Activated CD4-positive, alpha-beta T cell treated with anti-CD3 and anti-CD28 coated beads, Interleukin-2, amount 50 U/mL, for 1 hour (primary cell): ENCODE measurements at places on chromosomes 5 and 9.
A peak's percentile ranks its signal among the peaks of the same experiment; 100 is the strongest.

GRCh38 chr9:109212768-109213167, 45.7 kb upstream of the FRRS1L start:
- DNase-seq: no peak

GRCh38 chr5:64754066-64754465, 14.4 kb downstream of the SREK1IP1 start:
- no peak for DNase-seq

- DNase-seq: no peak
Observed at GRCh38 chr5:137332296-137332695, 166.8 kb downstream of the SPOCK1 start.

GRCh38 chr9:111891910-111892499, 4.6 kb upstream of the UGCG start:
- DNase-seq: no peak

- DNase-seq: no peak
Observed at GRCh38 chr5:132467287-132467984, 23.1 kb downstream of the IRF1 start.

DNA sequence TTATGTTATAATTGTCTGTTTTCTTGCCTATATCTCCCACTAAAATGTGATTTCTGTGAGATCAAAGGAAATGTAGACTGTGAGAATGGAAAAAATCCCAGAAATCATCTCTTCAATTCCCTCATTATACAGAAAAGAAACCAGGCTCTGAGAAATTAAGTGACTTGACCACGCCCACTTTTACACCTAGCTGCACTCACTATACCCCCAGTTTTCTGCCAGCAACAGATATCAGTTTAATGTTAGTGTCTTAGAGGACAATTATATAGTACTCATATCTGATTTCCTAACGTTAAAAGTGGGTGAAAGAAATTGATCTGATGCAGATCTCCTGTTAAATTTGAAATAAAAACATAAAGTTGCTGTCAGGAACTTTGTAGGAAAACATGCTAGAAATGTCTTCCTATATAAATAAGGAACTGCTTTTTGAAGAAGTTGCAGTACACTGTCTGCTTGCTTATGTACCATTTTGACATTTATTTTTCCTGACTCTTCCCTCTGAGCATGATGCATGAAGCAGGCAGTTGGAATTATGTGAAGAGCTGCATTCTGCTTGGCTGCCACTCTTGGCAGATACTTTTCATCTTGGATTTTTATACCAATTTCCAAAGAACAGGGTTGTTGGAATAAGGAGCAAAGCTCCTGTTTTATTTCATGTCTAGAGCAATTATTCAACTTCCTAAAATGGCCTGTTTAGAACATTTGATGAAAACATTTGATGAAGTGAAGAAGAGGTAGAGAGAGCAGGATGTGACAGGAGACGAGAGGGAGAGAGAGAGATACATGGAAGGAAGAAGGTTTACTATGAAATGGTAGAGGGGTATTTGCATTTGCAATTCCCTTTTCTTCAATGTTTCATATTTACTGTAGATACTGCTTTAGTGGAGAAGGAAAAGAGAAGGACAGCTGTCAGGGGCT, 57.3 kb upstream of the RICTOR start:
- DNase-seq: no peak

DNA sequence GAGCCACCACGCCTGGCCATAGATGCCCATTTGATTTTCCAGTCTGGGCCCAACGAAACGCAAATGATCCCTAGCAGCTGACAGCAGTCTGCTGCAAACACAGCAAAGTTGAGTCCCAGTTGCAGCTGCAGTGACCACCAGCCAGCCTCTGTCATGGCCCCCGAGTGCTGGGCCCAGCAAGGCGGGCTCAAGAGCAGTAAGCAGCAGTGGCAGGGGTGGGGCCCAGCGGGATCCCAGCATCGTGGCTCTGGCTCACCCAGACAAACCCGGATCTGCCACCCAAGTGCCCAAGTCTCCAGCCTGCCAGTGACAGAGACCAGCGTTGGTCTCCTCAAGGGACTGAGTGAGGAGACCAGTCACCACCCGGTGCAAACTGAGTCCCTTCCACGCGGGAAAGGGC, 6.9 kb upstream of the LTC4S start:
- no peak for DNase-seq

DNA sequence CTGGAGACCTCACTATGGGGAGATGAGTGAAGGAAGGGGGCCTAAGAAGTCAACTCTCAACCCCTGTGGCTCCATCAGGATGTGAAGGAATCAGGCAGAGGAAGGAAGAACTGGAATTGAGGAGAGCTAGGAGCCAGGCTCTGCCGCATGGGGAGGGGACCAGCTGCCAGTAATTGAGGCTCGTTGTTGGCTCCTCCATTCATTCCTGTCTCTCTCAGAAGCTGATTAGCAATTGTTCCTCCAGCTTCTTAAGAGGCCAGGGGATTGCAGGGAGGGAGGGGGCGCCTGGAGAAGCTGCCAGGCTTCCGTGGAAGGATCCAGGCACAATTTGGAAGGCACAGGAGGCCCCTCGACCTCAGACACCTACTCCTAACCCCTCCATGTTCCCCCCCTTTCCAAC, 20.5 kb upstream of the TTLL11 start:
- DNase-seq: no peak

- no peak for DNase-seq
Observed at GRCh38 chr9:110161940-110162339, 46.0 kb downstream of the C9orf152 start.

DNA sequence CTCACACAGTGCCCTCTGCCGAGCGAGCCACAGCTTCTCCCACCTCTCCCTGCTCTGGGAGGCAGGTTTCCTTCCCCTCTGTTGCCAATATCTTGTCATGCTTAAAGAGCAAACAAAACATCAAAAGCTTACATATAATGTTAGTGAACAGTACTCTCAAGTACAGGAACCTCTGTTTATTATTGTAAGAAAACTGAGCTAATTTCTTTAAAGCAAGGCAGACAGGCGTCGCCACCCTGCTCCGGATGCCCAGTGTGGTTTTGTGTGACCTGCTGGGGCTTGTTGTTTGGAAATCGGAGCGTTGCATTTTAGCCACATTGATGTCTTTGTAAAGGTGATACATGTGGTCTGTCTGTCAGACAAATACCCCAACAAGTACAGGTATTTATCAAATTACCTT, 401.4 kb upstream of the IRX1 start:
- DNase-seq: no peak

- no peak for DNase-seq
Observed at GRCh38 chr5:173309731-173310130, 18.5 kb downstream of the STC2 start.

- no peak for DNase-seq
Observed at GRCh38 chr5:32030686-32031085, 143.4 kb downstream of the GOLPH3 start.

- DNase-seq: peak; percentile 77
Observed at GRCh38 chr9:36166168-36166927, 2.8 kb upstream of the CCIN start.

DNA sequence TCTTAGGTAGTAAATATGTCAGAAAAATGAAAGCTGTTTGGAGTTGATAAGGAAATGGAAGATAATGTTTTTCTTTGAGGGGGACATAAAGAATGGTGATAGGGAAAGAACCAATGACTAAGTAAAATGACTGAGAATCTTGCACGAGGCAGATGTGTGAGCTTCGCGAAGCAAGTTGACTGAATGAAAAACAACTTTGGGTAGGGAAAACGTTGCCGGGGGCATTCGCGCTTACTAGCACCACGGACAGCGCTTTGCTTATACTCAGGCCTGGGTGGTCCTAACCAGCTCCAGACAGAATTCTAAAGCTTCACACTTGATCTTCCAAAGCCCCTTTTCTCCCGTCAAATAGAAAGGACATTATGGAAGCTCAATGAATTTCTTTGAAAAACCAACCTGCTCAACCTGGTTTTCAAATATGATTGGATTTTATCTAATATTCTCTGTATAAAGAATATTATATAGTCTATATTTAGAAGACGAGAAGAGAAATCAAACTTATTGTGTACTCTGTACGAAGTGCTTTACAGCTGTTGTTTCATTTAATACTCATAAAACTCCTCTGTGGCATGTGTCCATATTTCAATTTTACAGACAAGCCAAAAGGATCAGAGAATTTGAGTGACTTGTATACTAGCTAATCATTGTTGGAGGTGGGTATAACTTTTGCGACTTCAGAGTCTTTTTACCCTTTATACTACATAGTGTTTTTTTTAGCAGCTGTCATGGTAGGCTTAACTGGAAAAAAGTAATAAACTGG, 1.9 kb upstream of the CDKN2B start:
- no peak for DNase-seq

- DNase-seq: no peak
Observed at GRCh38 chr5:73619606-73620333, 6.2 kb upstream of the ARHGEF28 start.

DNA sequence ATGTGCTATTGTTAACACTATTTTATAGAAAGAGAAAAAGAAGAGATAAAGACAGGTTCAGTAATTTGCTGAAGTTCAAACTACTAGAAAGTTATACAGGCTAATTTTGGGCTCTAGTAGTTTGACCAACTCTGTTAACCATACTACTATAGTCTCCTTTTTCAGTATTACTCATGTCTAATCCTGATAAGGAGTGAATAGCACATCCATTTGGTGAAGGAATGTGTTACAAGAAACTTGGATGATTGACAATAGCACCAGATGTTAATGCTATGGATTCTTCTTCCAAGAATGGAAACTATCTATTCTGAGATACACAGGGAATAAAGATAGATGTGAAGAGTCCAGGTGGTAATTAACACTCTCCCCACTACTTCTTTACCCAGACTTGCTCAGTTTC, 677.3 kb downstream of the PRELID2 start:
- DNase-seq: no peak

DNA sequence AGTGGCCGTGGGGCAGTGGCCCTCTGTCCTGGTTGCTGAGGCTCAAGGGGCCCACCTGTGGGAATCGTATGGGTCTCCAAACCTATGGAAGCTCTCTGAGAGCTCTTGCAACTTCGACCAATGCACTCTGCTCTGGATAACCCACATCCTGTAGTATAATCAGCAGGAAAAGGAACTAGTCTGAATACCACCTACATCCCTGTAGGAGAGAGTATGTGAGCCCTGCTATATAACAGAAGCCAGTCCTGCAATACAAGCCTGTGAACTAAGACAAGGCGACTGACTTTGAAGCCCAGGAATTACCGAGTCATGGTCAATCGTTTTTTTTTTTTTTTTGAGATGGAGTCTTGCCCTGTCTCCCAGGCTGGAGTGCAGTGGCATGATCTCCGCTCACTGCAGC, 29.8 kb upstream of the BICD2 start:
- no peak for DNase-seq

DNA sequence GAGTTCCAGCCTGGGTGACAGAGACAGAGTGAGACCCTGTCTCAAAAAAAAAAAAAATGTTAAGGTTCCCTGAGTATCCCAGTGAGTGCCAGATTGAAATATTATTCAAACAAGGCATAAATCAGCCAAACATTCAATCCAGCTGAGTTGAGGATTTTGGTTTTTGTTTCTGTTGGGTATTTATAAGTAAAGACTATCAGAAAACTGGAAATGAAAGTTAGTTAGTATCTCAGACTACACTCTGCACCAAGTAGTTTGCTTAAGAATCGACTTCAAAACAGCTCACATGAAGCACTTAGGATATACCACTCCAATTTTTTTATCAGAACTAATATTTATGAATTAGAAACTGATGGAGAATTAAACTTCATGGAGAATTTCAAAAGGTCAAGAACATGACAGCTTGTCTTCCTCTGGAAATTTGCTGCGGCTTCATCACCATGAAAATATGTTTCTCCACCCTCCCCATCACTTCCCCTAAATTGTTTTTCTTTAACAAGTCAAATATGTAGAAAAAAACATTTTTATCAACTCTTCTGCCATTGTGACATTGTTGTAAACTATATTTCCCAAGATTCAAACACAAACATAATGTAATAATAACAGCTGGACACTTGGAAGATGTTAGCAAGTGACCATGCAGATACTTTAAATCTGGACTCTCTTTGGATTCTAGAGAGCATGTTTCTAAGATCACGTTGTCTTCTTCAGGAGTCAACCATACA, 110.0 kb upstream of the PTGER4 start:
- DNase-seq: no peak

- no peak for DNase-seq
Observed at GRCh38 chr5:64872044-64872443, 103.3 kb downstream of the CWC27 start.

DNA sequence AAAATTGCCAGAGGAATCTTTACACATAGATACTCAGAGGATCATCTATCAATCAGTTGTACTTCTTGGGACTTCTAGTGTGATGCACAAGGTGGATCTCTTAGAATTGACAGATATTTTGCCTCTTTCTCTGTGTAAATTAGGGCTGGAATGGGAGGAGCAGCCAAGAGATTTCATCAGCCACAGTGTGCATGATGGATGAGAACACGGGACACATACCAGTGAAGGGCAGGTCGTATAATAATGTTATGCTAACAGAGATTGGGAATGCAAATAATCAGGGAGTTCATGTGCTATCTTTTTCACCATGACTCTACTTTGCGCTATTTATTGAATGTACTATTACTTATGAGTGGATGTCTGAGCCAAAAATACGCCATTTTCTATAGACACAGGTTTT, 43.3 kb upstream of the ISOC1 start:
- no peak for DNase-seq

- no peak for DNase-seq
Observed at GRCh38 chr5:72171667-72172066, 64.4 kb downstream of the MAP1B start.

- no peak for DNase-seq
Observed at GRCh38 chr9:111038331-111039230, at the start of gene LPAR1. LPAR1 (minus strand) TSS chr9:111038470; CDS start chr9:110972117, 66,353 bp downstream.

GRCh38 chr9:27261517-27262211, 35.3 kb downstream of the EQTN start:
- no peak for DNase-seq

DNA sequence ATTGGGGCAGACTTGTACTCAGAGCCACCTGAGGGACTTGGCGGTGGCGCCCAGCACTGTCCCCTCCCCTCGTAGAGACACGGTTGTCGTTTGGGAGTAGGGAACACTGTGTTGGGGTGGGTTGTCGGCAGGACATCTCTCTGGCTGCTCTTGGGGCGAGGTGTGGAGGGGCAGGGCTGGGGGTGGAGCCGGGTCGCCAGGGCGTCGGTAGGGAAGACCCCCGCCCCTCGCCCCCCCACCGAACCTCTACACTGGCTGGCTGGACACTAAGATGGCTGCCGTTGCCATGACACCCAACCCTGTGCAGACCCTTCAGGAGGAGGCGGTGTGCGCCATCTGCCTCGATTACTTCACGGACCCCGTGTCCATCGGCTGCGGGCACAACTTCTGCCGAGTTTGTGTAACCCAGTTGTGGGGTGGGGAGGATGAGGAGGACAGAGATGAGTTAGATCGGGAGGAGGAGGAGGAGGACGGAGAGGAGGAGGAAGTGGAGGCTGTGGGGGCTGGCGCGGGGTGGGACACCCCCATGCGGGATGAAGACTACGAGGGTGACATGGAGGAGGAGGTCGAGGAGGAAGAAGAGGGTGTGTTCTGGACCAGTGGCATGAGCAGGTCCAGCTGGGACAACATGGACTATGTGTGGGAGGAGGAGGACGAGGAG, 778 bp downstream of the TRIM41 start:
- no peak for DNase-seq
